ENCODE measurements at places on chromosomes 5 and 9. TPM values are rescaled to one million over a fixed set of nuclear protein-coding genes. Genes with fewer than 3 reads are reported as not detected.

ADGRV1 gene
- total RNA-seq = 15.4 TPM

BARHL1 gene
- total RNA-seq = not detected

SAXO1 gene
- total RNA-seq = 1.9 TPM

GPR151 gene
- 1.2 TPM for total RNA-seq

ST8SIA4 gene
- total RNA-seq = 13.5 TPM

PTGR1 gene
- total RNA-seq = 21.7 TPM

NR2F1 gene
- 32.7 TPM for total RNA-seq

ABLIM3 gene
- total RNA-seq = 1.9 TPM

LRRC14B gene
- total RNA-seq = not detected

DNA sequence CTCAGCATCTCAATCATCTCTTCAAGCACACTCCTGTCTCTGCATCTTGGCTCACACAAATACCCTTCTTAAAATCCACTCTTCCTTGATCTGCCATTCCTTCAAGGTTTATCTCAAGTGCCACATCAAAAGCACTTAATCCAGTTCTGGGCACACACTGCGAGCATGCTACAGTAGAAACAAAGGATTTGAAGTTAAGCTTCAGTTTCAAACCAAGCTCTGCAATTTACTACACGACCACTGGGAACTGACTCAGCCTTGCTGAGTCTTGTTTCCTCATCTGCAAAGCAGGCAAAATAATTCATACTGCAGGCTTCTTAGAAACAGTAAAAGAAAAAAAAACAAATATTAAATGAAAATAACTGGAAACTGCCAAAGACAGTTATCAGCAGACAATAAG lies 50.5 kb upstream of the CTNNAL1 start:
- peak; percentile 69 for DNase-seq

DNA sequence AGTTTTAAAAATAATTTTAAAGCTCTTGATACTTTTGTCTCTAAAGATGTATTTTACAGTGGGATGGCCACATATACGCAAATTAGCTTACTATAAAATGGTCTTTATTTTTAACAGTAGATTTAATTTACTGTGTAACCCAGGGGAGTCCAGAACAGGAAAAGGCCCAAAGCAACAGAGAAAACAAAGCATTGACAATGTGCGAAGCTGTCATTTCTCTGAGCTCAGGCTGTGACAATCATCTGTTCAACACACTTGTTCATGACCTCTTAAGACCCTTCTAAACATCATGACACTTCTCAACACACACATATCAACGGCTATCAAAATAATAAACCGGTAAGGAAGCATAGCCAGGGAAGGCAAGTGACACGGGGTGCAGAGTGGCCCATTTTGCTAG lies 499.6 kb upstream of the MPDZ start:
- DNase-seq = no peak

- DNase-seq = no peak
Measured at GRCh38 chr5:136001466-136001981, 27.3 kb upstream of the TGFBI start.

DNA sequence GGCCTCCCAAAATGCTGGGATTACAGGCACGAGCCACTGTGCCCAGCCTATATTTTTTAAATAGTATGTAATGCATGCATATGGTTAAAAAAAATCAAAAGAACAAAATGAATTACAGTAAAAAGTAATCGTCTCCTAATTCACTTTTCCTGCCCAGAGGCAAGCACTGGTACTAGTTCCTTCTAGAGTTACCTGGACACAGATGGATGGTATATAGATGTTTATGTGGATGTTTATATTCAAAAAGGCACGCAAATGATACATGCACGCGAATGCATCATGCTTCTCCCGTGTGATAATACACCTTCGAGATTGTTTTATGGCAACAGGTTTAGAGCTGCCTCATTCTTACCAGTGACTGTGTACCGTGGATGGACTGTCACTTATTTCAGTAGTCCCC lies 21.4 kb downstream of the ABL1 start:
- DNase-seq = no peak

GRCh38 chr9:115615821-115616665 lies 498.1 kb upstream of the TNC start:
- peak; percentile 48 for DNase-seq

DNA sequence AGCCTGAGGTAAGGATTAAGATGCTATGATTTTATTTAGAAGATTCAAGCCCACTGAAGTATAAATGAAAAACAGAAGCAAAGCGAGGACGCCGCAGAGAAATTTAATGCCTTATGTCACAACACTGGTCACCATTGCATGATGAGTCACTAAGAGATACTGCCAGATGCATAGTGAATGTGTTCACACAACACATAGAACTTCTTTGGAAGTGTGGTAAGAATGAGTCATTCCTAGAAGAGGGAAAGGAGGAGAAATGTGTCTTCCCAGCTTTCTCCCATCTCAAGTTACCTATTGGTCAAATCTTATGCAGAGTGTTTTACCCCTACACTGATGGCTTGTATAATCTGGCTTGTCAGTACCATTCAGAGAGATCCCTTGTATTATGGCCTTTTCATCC lies 465.3 kb upstream of the ARRDC3 start:
- DNase-seq = no peak

DNA sequence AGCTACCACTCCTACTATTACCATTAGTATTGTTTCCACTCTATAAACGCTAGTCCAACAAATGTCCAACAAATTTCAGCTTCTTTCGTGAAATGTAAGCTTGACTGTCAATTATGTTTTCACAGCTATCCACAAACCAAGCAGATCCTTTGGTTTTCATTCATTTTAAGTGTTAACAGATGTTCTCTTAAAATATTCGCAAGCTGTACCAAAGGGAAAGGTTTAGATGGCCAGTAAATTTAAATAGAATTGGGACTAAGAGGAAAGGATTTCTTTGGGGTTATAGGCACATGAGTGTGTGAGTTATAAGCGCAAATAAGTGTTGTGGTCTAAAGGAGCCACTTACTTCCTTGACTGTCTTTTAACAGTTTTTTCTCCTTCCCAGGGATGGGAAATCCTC lies 136.8 kb upstream of the ADRA1B start:
- no peak for DNase-seq

GRCh38 chr9:105074491-105074890 lies 146.5 kb upstream of the ABCA1 start:
- no peak for DNase-seq

DNA sequence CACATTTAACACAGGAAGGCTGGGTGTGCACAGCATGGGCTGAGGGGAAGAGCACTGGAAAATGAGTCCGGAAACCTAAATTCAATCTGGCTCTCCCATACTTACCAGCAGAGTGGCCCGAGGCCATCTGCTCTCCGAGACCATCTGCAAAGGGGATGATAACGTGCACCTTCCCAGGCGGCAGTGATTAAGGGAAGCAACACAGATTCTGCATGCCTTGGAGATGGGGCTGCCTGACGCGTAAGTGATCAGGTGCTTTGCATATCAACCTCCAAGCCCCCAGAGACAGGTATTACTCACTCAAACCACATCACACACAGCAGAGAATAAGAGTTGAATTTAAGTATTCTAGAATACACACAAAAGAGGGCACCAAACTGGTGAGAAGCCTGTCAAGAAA lies 9.1 kb downstream of the EPB41L4B start:
- no peak for DNase-seq

DNA sequence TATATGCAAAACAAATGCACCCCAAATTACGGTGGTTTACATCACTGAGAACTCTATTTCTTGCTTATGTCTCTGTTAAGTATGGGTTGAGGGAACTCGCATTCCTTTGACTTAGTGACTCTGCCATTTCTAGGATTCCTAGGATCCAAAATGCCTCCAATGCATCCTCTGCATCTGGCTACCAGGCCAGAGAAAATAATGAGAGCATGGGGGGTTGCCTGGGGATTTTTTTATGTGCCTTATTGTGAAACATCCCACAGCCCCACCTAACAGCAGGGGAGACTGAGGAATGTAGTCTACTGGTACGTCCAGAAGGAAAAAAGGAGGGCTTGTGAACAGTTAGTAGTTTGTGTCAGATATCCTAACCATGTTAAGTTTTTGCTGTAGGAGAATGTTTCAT lies 466.0 kb upstream of the ARRDC3 start:
- no peak for DNase-seq

DNA sequence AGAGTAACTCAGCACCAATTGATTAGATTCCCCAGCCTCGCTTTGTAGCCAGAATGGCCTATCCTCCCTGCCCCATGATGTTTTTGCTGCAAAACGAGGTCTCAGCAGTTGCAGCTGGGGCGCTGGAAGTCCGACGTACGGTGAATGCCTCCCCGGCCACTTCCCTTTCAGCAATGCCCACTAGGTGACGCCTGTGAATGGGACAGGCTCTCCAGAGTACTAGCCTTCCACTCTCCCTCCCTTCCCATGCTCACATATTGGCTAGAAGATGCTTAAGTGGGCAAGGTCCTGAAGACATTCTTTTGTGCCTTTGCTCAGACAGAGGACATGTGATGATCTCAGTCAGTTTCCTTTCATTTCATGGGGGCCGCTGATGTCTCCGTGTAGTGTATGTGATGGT lies 50.8 kb downstream of the DMRT2 start:
- peak; percentile 64 for DNase-seq

DNA sequence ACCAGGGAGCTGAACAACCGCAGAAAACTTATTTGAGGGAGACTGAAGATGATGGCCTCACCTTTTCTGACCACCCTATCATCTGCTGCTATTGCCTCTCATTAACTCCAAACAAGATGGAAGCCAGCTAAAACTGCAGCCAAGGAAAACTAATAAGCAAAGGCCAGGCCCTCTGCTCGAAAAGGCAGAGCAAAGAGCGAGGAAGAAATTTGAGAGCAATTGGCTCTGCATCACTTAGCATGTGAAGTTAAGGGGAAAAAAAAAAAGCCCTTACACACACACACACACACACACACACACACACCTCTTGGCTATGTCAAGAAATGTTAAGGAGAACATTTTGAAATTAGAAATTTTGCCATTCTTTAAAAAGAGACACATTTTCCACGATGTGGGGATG lies 228.1 kb upstream of the CYLC2 start:
- DNase-seq = no peak

GRCh38 chr5:67974471-67974870 lies 241.1 kb upstream of the PIK3R1 start:
- no peak for DNase-seq

DNA sequence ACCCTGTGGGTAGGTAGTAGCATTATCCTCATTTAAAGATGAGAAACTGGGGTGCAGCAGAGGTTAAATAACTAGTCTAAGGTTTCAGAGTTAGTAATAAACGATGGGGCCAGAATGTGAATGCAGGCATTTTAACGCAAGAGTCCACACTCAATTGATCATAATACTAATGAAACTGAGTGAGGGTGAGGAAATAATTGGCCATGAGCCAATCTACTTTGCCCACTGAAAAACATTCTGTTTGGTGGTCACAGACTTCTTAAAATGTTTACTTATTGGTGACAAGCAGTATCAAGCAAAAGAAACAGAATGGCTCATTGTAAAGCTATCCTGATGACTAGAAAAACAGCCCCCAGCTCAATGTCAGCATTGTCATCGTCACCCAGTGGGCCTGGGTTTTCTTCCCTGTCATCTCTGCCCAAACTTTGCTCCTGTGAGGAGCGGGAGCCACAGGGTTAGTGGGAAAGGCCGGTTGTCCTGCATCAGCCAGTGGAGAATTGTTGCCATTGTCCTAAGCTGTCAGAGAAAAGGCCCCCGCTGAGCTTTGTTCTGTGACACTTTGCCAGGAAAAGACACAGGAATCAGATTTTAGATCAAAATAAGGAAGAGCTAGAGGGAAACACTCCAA lies 77.3 kb upstream of the MAN2A1 start:
- no peak for DNase-seq

DNA sequence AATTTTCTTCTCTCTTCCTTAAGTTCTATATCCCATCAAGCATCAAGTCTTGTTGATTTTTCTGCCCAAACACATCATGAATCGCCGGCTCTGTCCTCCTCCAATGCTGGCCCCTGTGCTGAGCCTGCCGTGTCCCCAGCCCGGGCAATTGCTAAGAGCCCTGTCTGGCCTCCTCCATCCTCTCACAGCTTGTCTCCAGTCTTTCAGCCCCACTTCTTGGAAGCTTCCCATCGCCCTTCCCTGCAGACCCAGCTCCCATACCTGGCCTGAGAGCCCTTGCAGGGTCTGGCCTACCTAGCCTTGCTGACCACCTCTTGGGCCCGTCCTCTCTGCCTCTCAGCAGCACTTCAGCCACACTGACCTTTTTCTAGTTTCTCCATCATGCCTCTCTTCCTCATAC lies 61.9 kb downstream of the COL15A1 start:
- DNase-seq = no peak

DNA sequence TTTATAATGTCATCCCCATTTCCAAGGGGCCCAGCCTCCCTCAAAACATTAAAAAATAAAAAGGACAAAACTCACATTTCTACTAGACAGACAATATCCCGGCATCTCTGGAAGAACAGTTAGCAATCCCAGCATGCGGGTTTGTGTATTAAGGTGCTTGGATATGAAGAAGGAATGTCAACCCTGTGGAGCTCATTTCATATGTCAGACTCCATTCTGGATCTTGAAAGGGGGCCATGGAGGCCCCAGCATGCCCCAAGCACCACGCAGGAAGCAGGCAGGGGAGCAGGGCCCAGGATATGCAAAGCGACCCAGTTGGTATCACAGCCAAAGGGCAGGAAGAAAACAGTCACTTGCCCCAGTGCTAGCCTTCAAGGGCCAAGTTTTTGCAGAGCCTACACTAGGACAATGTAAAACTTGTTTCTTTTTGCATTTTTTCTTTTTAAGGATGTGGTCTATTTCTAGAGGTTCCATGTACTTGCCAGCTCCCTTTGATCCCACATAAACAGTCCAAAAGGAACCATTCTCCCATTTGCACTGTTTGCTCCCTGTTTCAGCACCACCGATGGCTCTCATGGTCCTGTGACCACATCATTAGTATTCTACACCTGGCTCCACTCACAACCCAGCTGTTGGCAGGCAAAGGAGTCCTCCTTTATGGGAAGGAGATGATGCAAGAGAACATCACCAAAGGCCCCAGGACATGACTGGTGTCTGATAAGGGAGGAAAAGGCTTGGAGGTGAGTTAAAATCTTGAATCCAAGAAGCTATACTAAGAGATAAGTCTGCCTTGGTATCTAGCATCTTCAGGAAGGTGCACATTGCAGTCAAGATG lies 58.3 kb downstream of the FGF1 start:
- no peak for DNase-seq

GRCh38 chr9:83197591-83197990 lies 134.6 kb upstream of the RASEF start:
- no peak for DNase-seq

GRCh38 chr9:14935964-14936363 lies 25.7 kb upstream of the FREM1 start:
- DNase-seq = peak; percentile 69

- no peak for DNase-seq
Measured at GRCh38 chr5:108101130-108101529, 280.8 kb downstream of the FBXL17 start.

Data from umbilical cord (tissue), 2 donors.